Cortex of kidney (tissue), 1 donor: ENCODE measurements at places on chromosomes 2 and 18.

DNA sequence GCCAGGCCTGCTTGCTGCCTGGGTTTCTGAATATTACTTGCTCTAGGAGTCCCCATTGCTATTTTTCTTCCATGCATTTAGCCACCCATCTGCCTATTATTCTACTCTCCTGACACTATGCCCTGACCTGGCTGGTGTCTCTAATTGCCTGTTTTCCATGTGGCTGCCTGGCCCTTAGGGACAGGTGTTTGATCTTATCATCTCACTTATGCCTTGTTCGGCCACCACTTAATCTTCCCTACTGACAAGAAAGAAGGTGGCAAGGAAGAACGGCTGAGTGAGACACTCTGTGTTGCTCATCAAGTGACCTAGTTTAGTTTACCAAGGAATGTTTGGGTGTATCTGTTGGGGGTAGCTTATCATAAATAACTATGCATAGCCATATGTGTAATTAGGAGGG is 50.4 kb upstream of the RAPH1 start:
- no peak for DNase-seq

DNA sequence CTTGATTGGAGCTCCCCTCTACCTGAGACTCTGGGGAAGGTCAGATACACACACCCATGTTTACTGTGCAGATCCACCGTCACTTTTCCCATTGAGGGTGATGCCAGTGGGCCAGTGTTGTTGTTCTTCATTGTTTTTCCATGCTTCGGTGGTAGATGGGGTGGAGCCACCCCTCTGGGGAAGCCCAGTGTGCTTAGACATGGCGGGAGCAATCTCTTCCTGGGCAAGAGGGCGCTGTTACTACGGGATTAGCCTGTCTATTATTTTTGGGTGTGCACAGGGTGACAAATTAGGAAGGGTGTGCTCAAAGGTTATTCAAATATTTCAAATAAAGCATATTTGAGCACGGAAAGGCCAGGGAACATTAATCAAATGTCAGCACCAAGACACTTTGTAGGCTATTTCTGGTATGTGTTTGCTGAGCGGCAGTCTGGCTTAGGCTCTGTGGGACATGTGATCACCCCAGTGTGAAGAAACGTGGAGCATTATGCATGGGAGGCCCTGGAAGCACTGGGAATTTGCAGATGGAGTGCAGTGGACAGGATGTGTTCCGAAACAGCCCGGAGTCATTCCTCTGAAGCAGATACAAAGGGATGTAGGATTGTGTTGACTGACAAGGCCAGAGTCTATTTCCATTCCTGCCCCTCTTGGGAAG is 34.8 kb upstream of the SMIM21 start:
- DNase-seq = no peak

GRCh38 chr2:9844576-9844975 is 1.3 kb downstream of the TAF1B start:
- no peak for DNase-seq

- DNase-seq = no peak
These were observed 497.3 kb downstream of the CCDC85A start for GRCh38 chr2:56680971-56681631.

GRCh38 chr2:203783496-203784203 is 77.2 kb downstream of the CD28 start:
- no peak for DNase-seq

DNA sequence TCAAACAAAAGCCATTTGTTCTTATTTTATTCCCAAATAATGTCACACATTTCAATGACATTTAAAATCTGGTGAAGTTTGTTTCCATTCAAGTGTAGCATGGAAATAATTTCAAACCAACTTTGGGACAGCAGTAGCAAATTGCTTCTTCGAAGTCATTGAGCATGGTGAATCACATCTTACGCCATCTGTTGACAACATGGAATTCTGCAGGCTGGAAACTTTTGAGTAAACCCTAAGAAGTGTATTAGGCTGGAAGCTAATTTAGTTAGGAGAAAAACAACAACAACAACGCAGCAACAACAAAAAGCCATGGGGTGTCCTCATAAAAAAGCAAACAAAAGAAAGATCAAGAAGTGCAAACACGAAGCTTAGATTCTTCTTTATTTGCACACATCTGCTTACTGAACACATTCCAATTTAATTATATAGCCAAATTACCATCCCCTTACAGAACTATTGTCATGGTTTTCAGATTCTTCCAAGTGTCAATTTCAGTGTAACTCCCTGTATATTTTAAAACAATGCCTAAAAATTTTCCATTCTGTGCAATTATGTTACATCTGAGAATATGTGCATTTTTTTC is 659.0 kb upstream of the CDH7 start:
- no peak for DNase-seq

DNA sequence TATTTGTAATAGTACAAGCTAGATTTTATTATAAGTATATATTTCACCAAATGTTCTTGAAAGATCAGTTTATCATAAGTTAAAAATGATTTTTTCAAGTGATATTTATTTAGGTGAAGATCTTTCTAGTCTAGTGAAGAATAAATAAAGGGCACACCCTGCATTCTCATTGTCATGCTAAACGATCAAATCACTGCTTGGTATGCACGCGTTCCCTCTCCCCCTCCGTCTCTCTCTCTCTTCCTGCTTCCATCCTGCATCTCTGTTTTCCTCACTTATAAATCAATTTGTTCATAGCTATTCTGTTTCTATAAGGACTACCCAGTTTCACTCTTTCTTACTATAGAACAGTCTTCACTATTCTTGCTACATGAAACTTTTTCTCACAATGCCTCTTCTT is 1067.4 kb downstream of the LRP1B start:
- DNase-seq = no peak

DNA sequence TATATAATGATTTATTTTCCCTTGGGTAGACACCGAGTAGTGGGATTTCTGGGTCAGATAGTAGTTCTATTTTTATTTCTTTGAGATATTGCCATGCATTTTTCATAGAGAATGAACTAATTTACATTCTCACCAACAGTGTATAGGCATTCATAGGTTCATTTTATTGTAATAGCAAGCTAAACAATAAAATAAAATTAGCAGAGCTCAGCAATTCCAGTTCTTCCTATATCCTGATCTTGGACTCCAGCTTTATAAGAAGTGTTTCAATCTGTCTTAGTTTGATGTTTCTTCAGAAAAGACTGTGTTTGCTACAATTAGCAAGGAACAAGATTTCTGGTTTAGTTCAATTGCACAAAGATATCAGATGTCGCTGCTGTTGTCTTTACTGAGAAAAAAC is 1024.4 kb upstream of the LRRTM1 start:
- DNase-seq = no peak

DNA sequence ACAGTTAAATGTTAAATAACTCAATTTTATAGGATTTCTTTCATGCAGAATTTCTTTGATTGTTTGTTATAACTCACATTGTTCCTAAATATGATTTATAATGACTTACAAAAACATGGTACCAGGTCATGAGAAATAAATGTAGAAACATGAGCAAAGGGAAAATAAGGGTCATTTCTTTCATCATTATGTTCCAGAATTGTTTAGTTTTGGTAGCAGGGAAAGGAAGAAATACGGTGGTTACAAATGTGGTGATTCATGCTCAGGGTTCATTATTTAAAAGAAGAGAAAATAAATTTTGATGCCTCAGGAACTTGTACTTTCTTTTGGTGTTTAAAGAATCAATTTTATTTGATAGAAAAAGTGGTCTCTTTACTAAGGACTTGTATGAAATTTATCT is 4.4 kb downstream of the LYPD6B start:
- DNase-seq = no peak

DNA sequence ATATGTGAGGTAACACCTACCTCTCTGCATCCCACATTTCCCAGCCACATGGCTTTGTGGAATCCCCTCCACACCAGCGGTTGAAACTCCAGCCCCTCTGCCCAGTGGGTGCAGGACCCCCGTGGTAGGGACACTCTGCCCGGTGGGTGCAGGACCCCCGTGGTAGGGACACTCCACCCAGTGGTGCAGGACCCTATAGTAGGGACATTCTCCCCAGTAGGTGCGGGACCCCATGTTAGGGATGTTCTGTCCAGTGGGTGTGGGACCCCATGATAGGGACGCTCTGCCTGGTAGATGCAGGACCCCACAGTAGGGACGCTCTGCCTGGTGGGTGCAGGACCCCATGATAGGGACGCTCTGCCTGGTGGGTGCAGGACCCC is 11.5 kb downstream of the COPS9 start:
- DNase-seq = no peak

DNA sequence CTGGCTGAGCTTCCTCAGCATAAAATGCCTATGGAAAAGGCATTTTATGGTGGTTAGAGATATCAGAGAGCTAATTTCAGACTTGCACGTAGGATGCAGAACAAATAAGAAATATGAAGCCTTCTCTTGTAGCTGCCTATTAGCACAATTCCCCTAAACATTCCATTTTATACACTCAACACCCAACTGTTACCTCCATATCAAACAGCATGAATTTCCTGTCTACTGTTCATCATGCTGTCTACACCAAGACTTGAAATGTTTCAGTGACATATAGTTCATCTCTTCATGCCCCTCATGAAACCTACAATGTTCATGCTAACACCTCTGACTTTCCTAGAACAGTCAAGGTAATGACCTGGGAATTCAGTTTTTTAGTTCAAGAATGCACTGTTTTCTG is 249.9 kb downstream of the PIEZO2 start:
- DNase-seq = no peak

- DNase-seq = no peak
These were observed 184.6 kb downstream of the CYP26B1 start for GRCh38 chr2:71962911-71963694.

GRCh38 chr2:98800330-98801064 is 69.6 kb upstream of the MGAT4A start:
- DNase-seq = no peak

DNA sequence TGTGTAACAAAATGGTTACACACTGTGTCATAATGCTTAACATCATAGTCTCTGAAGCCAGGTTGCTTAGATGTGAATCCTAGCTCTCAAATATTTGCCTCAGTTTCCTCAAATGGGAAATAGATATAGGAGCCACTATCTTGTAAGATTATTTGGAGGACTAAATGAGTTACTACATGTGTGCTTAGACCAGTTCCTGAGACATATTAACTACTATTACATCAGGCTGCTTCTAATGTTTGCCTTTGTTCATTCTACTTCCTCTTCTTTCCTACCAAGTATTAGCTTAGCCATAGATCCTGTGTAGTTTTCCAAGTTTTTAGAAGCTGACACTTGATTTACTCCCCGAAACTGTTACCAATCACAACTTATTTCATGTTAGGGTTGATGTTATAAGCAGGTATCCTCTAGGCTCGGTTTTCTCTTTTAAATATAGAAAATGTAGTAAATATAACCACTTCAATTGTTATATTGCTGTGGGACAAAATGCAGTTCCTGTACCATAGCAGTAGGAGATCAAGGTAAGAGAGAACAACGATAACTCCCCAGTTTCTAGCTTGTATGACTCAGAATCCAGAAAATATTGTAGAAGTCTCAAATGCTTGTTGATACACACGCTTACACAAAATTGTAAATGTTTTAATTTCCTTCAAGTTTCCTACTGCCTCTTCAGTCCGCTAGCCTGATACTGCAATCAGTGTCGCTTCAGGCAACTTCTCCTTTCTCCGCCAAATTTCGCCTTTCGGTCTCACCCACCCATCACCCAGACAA is 751 bp upstream of the DNAJC10 start:
- no peak for DNase-seq

DNA sequence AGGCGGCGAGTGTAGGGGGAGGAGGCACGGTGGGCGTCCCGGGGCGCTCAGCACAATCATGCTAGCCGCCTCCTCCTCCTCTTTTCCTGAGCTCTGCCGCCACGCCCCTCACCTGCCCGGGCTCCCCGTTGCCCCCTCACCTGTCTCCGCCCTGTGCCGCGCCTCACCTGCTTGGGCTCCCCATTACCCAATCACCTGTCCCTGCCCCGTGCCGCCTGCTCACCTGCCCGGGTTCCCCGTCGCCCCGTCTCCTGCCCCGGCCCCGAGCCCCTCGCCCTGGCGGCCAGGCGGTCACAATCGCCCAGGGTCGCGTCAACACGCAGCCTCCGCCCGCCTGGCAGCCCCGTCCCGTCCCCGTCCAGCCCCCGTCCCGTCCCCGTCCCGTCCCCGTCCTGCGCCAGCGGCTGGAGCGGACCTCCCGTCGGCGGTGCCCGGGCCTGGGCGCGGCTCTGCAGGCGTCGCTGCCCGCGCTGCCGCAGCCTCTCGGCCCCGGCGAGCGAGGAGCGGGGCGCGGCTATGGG is at the start of gene DCDC2C:
TSS of gene DCDC2C (plus strand) at position 340 of the 521 bp plus-strand sequence. CDS start at position 517, 177 bp downstream.
- no peak for DNase-seq

- DNase-seq = no peak
These were observed 1135.1 kb upstream of the CHAC2 start for GRCh38 chr2:52632543-52632942.

DNA sequence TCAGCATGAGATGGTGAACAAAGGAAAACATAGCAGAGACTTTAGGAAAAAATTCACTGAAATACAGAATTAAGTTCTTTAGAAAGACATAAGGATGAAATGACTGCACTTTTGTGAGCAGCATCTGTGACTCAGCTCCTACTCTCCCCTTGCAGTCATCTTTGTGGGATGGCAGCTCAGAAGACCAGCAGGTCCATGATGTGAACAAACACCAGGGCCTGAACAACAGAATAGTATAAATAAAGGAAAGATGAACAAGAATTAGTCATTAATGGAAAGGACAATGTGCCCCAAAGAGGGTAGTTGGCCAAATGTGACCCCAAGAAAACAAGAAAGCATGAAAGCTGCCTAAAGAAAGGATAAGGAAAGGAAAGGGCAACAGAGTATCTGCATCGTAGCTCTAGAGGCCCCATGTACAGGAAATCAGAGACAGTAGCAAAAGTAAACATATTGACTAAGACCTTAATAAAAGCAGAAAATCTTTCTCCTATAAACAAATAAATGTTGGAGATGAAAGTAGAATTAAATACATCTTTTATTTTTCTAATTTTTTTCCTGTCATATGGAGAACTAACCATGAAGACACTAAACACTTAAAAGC is 318.0 kb downstream of the ZEB2 start:
- DNase-seq = no peak

- no peak for DNase-seq
These were observed 111.4 kb downstream of the SPP2 start for GRCh38 chr2:234161932-234162331.

DNA sequence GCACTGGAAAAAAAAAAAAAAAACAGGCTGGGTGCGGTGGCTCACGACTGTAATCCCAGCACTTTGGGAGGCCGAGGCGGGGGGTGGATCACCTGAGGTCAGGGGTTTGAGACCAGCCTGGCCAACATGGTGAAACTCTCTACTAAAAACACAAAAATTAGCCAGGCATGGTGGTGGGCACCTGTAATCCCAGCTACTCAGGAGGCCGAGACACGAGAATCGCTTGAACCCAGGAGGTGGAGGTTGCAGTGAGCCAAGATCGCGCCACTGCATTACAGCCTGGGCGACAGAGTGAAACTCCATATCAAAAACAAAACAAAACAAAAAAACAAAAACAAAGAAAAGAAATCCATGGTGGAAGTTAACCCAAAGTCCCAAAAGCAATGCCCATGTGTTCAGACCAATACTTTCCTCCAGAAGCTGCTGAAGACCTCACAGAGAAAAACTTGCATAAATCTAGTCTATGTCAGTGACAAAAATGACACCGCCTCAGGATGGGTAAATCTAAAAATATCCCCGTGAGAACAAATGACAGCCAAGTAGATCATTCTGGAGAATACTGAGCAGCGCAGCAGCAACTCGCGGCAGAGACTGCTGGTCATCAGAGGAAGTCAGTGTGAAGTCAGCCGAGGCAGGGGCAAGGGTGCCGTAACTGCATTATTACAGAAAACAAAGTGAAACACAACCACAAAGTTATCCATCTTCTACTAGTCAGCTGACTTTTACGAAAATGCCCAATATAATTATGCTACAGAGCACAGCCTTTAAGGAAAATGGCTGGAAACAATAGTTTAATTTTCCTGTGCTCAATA is 41.0 kb downstream of the LPIN2 start:
- DNase-seq = no peak

GRCh38 chr2:2698182-2699120 is 367.4 kb upstream of the MYT1L start:
- DNase-seq = no peak
